ENCODE measurements at places on chromosomes 12 and 14.

DNA sequence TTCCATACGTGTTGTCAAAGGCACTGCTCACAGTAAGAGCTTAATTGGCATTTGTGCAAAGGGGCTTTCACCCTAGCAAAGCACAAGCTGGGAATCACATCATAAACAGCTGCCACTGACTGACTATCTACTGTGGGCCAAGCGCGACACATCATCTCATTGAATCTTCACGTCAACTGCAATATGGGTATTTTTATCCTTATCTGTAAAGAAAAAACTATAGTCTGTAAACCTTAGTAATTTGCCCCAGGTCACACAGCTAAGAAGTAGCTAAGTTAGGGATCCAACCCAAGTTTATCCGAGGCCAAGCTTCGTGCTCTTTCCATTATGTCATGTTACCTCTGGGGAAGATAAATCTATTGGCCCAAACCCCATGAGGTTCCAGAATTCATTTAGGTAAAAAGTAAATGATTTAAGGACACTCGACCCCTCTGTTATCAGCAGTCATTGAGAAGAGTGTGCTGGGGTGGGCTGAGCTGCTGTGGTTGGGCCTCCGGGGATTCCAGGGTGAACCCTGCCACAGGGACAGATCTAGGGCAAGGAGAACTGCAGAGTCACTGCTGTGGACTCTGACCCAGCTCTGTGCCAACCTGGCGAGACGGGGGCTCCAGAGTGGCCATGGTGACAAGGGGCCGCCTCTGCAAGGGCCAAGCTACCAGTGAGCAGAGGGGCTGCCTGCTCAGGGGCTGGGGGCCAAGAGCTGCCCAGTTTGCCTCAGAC is 27.6 kb downstream of the NCKAP5L start:
- no peak for DNase-seq

GRCh38 chr12:71536939-71537622 is 97.5 kb downstream of the LGR5 start:
- DNase-seq: no peak

DNA sequence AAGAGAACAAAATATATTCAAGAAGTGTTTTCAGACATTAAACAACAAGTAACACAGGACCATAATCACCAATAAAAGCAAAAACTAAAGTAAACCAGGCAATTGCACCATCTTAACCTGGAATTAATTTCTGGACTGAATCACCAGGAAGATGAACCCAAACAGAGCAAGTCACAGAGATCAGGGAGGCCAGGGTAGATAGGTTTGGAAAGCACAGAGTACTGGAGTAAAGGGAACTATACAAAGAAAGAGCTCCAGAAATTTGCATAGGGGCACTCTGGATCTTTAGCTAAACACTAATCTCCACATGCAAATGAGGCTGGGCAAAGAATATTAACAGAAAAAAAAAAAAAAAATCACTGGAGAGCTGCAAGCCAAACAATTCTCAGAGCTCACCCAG is 84.7 kb downstream of the NUAK1 start:
- DNase-seq: no peak

GRCh38 chr12:114030451-114030850 is 64.3 kb upstream of the RBM19 start:
- no peak for DNase-seq

- DNase-seq: no peak
Observed at GRCh38 chr14:105577314-105577861, 51.0 kb downstream of the TMEM121 start.

- no peak for DNase-seq
Observed at GRCh38 chr14:100250732-100251465, 12.0 kb downstream of the YY1 start.

DNA sequence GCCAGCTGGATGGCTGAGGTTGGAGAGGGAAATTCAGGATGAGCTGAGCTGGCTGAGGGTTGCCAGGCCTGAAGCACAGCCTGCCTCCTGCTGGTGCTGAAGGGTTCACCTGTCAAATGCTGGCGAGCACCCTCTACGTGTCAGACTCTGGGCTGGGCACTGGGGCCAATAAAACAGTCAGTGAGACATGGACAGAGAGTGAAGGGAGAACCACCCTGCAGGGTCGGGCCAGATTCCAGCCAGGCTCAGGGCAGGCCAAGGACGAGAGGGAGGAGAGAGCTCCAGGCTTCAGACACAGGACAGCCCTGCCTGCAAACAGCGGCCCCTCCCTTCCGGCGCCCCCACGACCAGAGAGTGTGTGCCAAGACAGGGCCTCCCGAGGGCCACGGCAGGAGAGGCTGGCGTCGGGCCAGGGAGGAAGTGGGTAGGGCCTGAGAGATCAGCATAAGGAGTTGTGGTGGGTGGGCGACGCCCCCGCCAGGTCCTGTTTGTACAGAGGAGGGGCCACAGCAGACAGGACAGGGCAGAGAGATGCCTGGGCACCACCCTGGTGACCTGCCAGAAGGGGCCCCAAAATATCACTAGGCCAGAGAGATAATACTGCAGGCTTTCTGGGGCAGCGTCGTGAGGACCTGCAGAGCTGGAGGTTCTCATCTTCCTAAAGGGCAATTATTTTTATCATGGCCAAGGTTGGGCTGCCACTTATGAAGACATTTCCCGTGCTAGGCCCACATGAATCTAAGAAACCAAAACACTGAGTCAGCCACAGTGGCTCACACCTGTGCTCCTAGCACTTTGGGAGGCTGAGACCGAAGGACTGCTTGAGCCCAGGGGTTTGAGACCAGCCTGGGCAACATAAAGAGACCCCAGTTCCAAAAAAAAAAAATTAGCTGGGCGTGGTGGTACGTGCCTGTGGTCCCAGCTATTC is 73.1 kb upstream of the GPR68 start:
- peak; percentile 78 for DNase-seq

- DNase-seq: no peak
Observed at GRCh38 chr12:105109465-105110212, 2.1 kb downstream of the WASHC4 start.

DNA sequence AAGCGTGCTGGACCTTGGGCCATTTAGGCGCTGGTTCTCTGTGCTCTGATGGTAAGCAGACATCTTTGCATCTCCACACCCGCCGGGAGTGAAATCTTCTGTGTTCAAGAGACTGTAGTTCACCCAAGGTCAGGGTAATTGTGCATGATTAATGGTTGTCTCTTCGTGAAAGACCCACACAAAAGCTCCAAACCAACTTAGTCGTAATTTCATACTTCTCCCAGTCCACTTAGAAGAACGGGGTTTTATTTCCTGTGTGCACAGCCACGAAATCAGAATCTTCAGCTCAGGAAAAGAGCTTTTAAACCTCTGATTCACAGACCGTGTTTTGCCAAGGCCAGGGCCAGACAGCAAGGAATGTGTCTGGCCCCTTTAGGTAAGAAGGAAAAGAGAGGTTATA is 640.9 kb downstream of the MED13L start:
- no peak for DNase-seq

DNA sequence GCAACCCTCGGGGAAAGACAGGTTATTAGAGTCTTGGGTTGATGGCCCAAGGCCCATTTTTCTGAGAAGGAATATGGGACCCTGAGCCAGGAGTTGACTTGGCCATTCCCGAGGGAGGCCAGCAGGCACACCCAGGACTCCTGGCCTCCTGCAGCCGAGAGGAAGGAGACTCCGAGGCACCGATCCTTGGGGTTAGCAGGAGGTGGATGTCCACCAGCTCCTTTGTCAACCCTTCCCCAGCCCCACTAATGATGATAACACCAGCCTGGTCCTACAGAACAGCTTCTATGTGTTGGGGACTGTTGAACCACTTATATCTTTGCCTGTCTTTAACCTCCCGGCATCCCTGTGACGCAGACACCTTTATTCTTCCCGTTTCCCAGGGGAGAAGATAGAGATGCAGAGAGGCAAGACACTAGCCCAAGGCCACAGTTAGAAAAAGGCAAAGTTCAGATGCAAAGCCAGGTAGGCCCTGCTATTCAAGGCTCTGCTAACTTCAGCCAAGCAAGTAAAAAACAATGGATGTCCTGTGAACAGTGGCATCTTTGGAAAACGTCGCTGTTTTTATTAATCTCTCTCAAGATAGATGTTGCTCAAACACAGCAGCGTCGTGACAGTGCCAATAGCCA is 767.3 kb upstream of the TBX3 start:
- DNase-seq: no peak

DNA sequence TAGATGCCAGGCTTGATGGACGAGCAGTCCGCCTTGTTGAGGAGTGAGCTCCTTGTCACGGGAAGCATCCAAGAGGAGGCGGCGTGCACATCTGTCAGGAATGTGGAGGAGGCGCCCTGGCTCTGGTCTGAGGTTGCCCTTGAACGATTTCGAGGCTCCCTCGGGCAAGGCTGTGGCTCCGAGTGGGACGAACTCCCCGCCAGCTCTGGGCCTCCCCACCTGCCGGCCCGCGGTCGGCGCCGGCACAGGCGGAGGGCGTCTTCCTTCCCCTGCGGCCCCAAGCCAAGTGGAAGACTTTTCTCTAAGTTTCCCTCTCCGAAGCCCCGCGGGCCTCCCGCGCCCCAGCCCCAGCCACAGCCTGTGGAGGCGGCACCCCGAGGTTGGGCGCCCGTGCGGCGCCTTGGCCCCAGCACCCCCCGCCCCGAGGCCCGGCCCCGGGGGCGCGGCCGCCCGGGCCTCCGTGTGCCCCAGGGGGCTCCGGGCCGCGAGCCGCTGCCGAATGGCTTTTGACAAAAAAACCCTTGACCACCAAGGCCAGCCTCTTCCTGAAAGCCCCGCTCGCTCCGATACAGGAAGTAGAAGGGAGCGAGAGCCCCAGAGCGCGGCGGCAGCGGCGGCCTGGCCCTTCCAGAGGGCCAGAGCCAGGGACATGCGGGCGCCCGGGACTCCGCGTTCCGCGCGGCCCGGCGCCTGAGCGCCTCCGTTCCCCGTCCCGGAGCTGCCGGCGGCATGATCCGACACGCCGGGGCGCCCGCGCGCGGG is at the start of gene RIN3:
Gene RIN3 (plus strand): TSS at position 578 of the 762 bp plus-strand sequence. CDS start 152 bp downstream, at position 730.
- DNase-seq: no peak

GRCh38 chr14:99234355-99234754 is 37.6 kb downstream of the BCL11B start:
- DNase-seq: no peak

GRCh38 chr12:43648636-43649035 is 96.6 kb upstream of the ADAMTS20 start:
- DNase-seq: no peak

DNA sequence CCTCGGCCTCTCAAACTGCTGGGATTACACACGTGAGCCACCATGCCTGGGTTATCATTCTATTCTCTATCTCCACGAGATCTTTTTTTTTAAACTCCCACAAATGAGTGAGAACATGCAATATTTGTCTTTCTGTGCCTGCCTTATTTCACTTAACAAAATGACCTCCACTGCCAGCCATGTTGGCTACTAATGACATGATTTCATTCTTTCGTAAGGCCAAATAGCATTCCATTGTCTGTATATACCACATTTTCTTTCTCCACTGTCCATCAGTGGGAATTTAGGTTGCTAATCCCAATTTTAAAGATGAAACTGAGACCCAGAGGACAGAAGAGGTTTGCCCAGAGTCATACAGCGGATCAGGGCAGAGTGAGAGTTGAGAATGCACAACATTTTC is 10.9 kb upstream of the TRPV4 start:
- no peak for DNase-seq

DNA sequence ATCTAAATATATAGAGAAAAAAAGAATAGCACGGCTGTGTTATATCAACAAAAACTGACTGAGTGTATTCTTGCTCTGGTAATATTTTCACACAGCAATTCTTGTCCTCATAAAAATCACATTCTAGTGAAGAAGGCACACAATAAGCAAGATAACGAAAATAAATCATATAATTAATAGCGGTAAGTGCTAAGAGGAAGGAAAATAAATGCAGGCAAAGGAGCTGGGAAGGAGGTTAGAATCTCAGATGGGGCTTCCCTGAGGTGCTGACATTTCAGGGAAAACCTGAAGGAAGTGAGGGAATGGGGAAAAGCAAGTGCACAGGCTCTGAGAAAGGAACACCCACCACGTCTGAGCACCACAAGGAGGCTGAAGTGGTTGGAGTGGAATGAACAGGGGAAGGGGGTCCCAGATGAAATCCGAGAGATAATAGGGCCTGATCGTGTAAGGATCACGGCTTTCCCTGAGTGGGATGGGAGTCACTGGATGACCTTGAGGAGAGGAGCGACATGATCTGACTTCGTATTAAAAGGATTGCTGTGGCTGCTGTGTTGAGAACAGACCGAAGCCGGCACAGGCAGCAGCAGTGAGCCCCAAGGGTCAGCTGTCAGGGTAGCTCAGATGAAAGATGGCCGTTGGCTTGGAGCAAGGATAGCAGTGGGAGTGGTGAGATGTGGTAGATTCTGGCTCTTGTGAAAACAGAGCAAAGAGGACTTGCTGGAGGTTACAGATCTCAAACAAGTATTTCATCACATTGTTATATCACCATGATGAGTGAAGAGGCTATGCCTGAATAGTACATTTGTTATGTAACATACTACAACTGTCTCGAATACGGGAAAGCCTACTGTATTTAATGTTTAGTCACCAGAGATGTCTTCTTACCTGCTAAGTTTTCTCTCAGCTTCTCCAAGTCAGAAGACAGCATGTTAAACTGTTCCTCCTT is 67.1 kb upstream of the VPS33A start:
- no peak for DNase-seq

GRCh38 chr12:69991690-69992288 is 166.8 kb downstream of the MYRFL start:
- no peak for DNase-seq

DNA sequence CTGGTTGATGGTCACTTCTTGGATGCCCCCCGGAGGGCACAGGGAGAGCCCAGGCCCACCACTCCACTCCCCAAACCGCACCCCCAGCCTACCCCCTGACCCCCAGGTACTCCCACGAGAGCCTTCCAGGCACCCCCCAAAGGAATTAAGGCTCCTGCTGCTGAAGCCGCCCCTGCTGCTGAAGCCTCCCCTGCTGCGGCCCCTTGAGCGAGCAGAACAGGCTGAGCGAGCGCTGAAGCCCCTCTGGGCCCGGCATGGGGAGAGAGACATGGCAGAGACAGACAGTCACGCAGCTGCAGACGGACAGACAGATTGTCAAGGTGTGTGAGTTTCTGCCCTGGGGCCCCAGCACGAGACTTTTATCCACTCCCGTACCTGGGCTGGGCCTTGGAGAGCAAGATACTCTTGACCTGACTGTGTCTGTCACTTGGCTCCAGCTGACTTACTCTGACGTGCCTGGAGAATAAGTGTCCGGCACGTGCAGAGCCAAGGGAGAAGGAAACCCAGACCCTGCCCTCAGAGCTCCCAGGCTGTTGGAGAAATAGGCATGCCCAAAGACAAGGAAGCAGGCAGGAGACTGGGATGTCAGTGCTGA is at the start of gene KRT78:
Gene KRT78 (minus strand): TSS at position 334 of the 595 bp plus-strand sequence. CDS start 64 bp downstream, at position 270.
- no peak for DNase-seq

All from stimulated activated CD4-positive, alpha-beta T cell treated with anti-CD3 and anti-CD28 coated beads, Interleukin-15, amount 100 ng/mL, for 48 hours (primary cell).